NCI-H774 (cell line): ENCODE measurements at places on chromosomes 11 and 22.

- peak; percentile 76 for DNase-seq
Observed at GRCh38 chr11:102495161-102496042, 35.1 kb downstream of the MMP7 start.

DNA sequence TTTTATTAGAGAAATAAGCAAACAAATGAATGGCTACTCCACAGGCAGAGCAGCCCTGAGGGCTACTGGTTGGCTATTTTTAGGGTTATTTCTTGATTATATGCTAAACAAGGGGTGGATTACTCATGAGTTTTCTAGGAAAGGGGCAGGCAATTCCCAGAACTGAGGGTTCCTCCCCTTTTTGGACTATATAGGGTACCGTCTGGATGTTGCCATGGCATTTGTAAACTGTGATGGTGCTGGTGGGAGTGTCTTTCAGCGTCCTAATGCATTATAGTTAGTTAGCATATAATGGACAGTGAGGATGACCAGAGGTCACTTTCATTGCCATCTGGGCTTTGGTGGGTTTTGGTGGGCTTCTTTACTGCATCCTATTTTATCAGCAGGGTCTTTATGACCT lies 19.2 kb downstream of the SLC22A6 start:
- no peak for DNase-seq

GRCh38 chr11:61980783-61981541 lies 13.5 kb upstream of the FTH1 start:
- no peak for DNase-seq

DNA sequence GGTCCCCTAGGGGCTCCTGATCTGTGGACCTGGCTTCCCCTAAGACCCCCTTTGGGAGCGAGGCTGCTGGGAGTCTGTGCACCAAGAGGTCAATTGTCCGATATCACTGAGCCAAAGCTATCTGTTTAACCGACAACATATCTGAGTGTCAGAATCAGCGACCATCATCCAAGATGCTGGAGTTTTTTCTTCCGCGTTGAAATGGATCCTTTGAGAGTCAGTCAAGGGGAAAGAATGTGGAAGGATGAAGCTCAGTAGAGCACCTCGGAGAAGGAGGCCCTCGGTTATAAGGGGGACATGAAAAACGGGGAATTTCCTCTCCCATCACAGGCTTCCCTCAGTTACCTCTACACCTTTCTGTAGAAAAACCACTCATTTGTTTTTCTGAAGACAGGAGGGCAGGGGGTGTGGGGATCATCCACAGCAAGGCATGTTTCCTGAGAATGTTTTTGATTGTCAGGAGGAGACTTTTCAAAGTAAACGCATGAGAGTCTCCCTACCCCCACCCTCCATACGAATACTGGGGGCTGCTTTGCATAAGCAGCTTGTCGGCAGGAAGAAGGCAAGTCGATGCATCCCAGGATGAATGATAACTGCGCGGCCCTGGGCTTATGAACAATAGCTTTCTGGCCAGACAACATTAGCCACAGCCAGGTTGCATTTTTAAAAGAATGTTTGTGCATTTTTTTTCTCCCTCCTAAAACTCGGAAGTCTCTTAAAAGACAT lies 37.7 kb upstream of the CCND1 start:
- DNase-seq: no peak

DNA sequence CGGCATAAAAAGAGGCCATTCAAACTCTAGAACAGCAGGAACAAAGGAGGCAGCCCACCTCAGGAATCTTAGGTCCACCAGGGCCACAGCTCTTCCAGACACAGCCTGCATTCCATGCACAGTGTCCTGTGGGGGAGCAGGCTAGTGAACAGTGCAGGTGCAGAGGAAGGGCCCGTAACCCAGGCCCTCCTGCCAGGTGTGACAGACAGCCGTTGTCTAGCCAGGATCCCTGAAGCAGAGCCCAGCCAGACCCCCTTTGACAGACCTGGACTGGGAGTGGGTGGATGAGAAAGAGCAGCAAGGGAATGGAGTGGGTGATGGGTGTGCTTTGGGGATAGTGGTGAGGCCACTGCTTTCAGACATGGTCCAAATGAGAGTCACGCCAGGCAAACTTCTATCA lies 1.2 kb upstream of the ZPR1 start:
- no peak for DNase-seq

DNA sequence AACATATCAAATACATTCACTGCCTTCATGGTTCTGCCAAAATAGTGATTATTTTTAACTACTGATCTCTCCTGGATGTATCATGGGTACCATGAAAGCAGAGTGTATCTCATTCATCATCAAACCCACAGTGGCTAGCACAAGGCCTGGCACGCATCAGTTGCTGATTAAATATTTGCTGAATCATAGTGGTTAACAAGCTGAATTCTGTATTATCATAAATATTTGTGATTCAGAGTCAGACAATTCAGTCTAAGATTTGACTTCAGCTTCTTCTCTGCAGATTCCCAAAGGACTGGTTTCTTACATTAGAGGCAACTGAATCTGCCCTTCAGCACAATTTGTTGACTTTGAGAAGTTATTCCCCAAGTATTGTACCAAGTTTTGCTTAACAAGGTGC lies 715.8 kb upstream of the LRRC4C start:
- no peak for DNase-seq

DNA sequence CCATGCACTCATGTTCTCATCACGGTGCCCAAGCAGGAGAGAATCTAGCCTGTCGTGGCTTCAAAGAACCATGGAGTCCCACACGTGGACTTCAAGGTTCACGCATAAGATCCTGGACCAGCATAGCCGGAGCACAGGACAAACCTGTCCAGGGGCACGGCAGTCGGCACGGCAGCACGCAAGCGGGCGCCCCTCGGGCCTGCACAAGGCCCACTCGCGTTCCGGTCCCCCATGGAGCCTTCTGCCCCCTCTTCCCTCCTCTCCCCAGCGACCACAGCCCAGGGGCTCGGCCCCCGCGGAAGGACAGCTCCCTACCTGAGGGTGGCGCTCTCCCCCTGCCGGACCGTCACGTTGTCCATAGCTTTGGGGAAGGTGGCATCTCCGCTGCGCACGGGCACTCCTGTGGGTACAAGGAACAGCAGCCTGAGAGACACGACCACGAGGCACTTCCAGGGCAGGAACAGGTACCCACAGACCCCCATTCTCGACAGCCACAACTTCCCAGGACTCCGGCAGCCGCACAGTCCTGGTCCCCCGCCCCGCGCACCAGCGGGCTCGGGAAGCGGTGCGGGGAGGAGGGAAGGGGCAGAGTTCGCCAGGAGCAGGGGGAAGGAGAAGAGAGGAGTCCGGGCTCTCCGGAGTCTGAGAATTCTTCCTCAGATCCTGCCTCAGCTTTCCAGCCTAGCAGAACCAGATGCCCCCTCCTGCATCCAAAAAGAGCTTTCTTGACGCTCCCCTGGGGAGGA lies 589.5 kb downstream of the OPCML start:
- DNase-seq: no peak

- no peak for DNase-seq
Observed at GRCh38 chr11:76700177-76701100, 29.9 kb upstream of the LRRC32 start.

GRCh38 chr11:41861838-41862237 lies 402.4 kb upstream of the LRRC4C start:
- DNase-seq: no peak
